Progenitor cell of endocrine pancreas (in vitro differentiated cells): ENCODE measurements at places on chromosomes 12 and 14.

DNA sequence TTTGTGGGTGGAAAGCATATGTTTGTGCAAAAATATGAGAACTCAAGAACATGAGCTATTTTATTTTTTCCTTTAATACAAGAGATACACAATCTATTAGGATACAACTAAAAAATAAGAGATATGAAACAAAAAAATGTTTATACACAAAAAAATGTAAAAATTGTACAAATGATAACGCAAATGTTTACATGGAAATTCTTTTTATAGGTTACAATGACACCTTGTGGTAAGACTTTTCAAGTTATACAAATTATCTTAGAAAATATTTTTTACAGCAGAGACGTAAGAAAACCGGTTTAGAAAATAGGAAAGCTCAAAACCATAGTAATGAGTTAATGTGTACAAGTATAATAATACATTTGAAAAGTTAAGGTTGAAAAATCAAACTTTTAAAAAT is 25.5 kb downstream of the CEP83 start:
- DNase-seq = no peak

DNA sequence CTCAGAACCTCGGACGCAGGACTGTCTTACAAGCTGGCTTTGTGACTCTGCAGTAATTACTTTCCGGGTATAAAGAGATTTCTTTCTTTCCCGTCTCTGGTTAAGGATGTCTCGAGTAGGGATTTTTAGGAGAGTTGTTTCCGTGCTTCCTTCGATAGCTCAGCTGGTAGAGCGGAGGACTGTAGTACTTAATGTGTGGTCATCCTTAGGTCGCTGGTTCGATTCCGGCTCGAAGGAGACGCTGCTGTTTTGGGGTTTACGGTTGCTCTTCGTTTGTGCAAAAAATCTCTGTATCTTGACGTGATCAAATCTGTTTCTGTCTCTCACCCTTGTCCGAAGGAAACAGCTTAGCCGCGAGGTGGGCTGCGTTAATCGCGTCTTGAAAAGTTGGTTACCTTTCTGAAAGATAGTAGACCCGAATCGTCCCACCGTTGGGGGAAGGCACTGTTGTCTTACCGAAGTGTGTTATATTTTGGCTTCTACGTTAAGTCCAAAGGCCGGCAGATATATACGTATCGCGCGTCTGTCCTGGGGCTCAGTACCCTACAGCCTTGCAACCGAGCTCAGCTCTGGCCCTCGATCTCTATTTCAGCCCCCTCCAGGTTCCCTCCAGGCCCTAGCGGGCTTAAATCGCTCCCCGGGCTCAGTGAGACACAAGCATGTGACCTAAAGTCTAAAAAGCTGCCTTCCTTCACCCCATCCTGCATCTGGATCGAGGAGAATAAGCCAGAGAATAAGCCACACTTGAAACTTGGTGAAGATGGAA is 1.1 kb upstream of the RNASE4 start:
- DNase-seq = peak; percentile 51

- no peak for DNase-seq
Observed at GRCh38 chr12:132286912-132287311, 42.5 kb downstream of the GALNT9 start.

DNA sequence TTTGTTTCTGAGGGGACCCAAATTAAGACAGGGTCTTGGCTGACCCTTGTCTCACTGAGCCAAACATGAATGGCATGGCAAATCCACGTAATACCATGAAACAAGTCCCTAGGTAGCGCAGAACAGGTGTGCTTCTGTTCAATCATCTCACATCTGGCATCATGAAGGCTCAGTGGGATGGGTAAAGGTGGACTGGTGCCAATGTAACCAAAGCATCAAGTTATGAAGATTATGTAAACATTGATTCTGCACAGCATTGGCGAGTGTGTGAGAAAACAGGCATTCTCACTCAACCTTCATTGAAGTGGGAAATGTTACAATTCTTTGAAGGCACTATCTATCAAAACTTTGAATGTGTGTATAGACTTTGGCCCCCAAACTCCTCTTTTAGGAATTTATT is 41.9 kb downstream of the PTGER2 start:
- DNase-seq = no peak

- DNase-seq = no peak
Observed at GRCh38 chr12:39780913-39781446, 161.4 kb upstream of the ABCD2 start.
